ENCODE measurements at places on chromosomes 7 and 10.
A peak's percentile ranks its signal among the peaks of the same experiment; 100 is the strongest.

GRCh38 chr7:91165846-91166230, 98.4 kb upstream of the FZD1 start:
- DNase-seq = no peak

GRCh38 chr10:101292194-101293006, 61.6 kb upstream of the BTRC start:
- DNase-seq = peak; percentile 34

- DNase-seq = no peak
Observed at GRCh38 chr10:21975378-21975990, 28.0 kb downstream of the DNAJC1 start.

- DNase-seq = no peak
Observed at GRCh38 chr10:25698638-25699037, 235.4 kb upstream of the MYO3A start.

GRCh38 chr7:94042381-94042780, 38.2 kb upstream of the BET1 start:
- DNase-seq = no peak
